ENCODE measurements at places on chromosomes 3 and 15. TPM values are rescaled to one million over a fixed set of nuclear protein-coding genes. Genes with fewer than 3 reads are reported as not detected.

The SIDT1 gene
- 6.2 TPM for total RNA-seq

The GPR156 gene
- total RNA-seq: 5.6 TPM

The CSPG4 gene
- 5.5 TPM for total RNA-seq

The TUSC7 gene
- not detected for total RNA-seq

The VIPR1 gene
- total RNA-seq: 0.16 TPM

The RASL12 gene
- total RNA-seq: 1.4 TPM

The MINAR1 gene
- total RNA-seq: 3.6 TPM

The ISLR gene
- total RNA-seq: 8.9 TPM

The IL16 gene
- 0.62 TPM for total RNA-seq

The TMC3 gene
- 0.47 TPM for total RNA-seq

The MORC1 gene
- 0.31 TPM for total RNA-seq

The ZDHHC19 gene
- total RNA-seq: not detected

The ZPLD1 gene
- not detected for total RNA-seq

The SLMAP gene
- 64.4 TPM for total RNA-seq

The LIPC gene
- 0.16 TPM for total RNA-seq

The CTXN2 gene
- 0.16 TPM for total RNA-seq

The CD200 gene
- total RNA-seq: 41.6 TPM

The ZKSCAN7 gene
- 29.8 TPM for total RNA-seq

The PDCD6IP gene
- total RNA-seq: 116 TPM

The CLDN11 gene
- total RNA-seq: 12.3 TPM
